Left kidney (tissue), 8 donors: ENCODE measurements at places on chromosomes 3 and 15. TPM values are rescaled to one million over a fixed set of nuclear protein-coding genes. Genes with fewer than 3 reads are reported as not detected.

STRA6 gene
- 41.7 TPM for polyA plus RNA-seq

GRCh38 chr15:48922046-48922445 is 41.7 kb downstream of the SHC4 start:
- no peak for DNase-seq

DNA sequence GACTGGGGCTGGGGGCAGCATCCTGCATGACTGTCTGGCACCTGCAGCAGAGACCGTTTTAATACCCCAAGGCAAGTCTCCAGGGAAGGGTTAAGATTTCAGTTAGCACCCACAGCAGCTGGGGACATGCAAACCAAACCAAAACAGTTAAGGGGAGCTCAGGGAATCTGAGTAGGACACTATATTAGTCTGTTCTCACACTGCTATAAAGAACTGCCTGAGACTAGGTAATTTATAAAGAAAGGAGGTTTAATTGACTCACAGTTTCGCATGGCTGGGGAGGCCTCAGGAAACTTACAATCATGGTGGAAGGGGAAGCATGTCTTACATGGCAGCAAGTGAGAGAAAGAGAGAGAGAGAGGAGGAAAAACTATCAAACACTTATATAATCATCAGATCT is 25.3 kb downstream of the GALNT15 start:
- no peak for DNase-seq

DNA sequence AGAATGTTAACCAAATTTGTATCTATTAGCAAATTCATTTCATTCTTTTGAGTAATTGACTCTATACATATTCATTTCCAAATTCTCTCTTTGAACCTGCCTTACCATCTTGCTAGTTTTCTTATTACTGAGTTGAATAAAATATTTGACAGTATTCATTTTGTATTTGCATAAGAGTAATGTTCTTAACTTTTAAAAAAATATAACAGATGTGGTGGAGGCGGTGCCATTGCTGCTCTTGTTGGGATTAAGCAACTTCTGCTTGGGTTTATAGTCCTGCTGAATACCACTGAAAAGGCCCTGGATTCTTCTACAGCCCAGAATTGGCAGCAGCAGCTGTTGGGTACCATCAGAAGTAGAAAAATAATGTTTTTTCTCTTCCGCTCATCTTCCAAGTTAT is 148.9 kb upstream of the PEX5L start:
- no peak for DNase-seq

- DNase-seq: no peak
These were observed 749.8 kb upstream of the SGO1 start for GRCh38 chr3:20935791-20936190.

GRCh38 chr15:76752549-76752948 is 152.6 kb downstream of the SCAPER start:
- no peak for DNase-seq

GRCh38 chr3:194045919-194046318 is 90.0 kb upstream of the HES1 start:
- no peak for DNase-seq

DNA sequence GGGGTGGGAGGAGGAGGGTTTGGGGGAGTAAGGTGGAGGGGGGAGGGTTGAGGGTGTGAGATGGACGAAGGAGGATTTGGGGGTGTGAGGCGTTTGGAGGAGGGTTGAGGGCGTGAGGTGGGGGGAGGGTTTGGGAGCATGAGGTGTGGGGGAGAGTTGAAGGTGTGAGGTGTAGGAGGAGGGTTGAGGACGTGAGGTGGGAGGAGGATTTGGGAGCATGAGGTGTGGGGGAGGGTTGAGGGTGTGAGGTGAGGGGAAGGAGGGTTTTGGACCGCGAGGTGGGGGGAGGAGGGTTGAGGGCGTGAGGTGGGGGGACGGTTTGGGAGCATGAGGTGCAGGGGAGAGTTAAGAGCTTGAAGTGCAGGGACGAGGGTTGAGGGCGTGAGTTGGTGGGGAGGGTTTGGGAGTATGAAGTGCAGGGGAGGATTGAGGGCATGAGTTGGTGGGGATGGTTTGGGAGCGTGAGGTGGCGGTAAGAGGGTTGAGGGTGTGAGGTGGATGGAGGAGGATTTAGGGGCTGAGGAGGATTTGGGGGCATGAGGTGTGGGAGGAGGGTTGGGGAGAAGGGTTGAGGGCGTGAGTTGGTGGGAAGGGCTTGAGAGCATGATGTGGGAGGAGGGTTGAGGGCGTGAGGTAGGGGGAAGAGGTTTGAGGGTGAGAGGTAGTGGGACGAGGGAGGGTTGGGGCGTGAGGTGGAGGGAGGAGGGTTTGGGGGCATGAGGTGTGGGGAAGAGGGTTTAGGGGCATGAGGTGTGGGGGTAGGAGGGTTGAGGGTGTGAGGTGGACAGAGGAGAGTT is 1.2 kb downstream of the MLF1 start:
- DNase-seq: no peak

- no peak for DNase-seq
These were observed 469.5 kb downstream of the CNTN4 start for GRCh38 chr3:2568156-2568555.

ZNF80 gene
- polyA plus RNA-seq: 0.15 TPM

IMPG2 gene
- polyA plus RNA-seq: 0.76 TPM

DNA sequence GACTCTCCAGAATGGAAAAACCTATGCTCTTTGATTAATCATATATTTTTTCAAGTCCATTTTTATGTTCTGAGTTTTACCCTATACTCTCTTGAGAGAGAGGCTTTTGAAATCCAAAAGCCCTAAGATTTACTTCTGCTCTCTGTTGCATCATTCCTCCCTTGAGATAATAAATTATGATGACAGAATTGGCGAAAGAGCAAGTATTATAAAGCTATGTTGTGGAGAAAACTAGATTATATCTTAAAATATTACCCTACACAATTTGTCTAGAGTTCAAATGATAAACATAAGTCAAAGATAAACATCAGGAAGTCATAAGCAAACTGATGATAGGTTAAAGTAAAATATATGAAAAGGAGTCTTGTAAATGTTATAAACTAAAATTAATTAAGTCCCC is 293.4 kb upstream of the MME start:
- DNase-seq: peak; percentile 30

GASK1A gene
- polyA plus RNA-seq: 6.1 TPM

- DNase-seq: no peak
These were observed 1041.3 kb downstream of the ROBO1 start for GRCh38 chr3:78726545-78726944.

FRMD5 gene
- 1.8 TPM for polyA plus RNA-seq

CKMT1B gene
- polyA plus RNA-seq: 3.4 TPM

GALNT15 gene
- 2.1 TPM for polyA plus RNA-seq

- peak; percentile 39 for DNase-seq
These were observed 26.9 kb downstream of the PIERCE2 start for GRCh38 chr15:55434989-55435825.

SCG3 gene
- polyA plus RNA-seq: 0.12 TPM

GRCh38 chr3:9205345-9206143 is 43.9 kb downstream of the SRGAP3 start:
- DNase-seq: no peak

GRCh38 chr3:46675843-46676567 is 17.5 kb downstream of the ALS2CL start:
- no peak for DNase-seq

DNA sequence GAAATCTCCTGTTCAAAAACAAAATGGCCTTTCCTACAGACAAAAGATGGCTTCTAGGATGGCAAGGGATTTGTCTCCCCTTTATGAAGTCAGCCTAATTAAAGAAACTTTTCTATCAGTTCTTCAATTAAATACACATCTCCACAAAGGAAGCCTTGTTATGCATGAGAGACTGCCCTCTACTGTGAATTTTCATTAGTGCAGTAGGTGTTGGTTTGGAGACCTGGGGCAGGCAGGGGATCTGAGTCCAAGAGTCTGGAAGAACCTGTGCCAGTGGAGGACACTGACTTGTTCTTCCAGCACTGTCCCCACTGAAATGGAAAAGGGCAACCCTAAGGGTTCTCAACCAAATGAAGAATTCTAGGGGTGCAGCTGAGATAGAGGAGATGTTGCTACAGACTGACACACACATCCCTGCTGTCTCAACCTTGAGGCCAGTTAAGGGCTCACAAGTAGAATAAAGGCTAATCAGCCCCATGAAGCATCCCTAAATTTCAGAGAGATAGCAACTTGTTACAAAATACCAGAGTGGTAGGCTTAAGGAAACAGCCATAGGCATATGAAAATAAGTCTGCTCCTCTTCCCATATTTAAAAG is 174.0 kb upstream of the PRICKLE2 start:
- peak; percentile 75 for DNase-seq

DNA sequence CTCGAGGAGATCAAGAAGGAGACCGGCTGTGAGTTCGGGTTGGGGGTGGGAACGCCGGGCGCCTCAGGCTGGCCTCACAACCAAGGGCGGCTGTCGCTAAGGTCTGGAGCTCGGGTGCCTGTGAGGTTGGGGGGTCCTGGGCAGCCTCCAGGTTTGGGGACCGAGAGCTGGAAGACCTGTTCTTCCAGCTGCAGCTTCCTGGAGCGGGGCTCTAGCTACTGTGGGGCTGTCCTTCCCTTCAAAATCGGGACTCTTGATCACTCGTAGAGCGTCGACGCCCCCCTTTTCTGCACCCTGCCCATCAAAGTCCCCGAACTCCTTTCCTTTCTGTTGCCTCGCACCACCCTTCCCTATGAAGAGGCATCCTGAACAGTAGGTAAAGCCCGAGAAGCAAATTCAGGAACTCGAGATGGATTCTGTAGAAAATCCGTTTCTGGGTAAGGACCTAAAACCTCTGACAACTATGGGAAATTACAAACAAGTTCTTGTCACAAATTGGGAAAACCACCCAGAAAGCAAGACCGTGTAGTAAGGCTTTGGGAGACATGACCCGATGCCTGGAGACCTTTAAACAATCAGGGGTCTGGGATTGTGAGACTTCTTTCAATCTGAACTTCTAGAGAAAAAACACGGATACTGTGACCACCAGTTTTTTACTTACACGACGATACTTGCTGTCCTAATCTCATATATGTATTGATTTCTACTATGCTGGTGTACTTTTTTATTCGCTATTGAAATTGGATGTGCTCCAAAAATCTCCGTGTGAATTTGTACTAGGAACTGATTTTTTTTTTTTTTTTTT is 556 bp downstream of the CHP1 start:
- peak; percentile 12 for DNase-seq

- DNase-seq: no peak
These were observed 339.4 kb upstream of the CBLB start for GRCh38 chr3:106208251-106208650.

DNA sequence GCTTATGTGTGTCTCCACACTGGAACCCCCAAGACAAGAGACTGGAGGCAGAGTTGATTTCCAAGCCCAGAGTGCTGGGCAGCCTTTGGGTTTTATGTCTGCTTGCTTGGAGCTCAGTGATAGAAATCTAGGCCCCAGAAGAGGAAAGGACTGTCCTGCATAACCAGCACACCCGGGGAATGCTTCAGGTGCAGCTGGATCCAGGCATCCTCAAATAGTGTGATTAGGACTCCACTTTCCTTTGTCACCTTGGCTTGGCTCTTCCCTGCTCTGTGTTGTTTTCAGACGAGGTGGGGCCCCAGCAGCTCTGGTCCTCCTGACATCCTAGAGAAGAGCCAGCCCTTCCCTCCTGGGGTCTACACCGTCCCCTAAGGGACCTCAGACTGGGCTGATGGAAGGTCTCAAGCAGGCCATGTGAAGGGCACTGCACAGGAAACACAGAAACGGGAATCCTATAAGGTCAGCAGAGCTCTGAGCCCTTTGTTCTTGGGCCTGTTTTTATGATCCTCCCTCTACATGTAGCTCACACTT is 143.7 kb downstream of the TJP1 start:
- DNase-seq: no peak

DAZL gene
- polyA plus RNA-seq: not detected

GRCh38 chr3:112403103-112403502 is 70.1 kb downstream of the CD200 start:
- no peak for DNase-seq

- no peak for DNase-seq
These were observed 21.0 kb upstream of the GABRG3 start for GRCh38 chr15:26950001-26950400.

- DNase-seq: peak; percentile 20
These were observed 932 bp downstream of the ARL8B start for GRCh38 chr3:5122741-5123706.

LMLN gene
- polyA plus RNA-seq: 13.8 TPM

DNA sequence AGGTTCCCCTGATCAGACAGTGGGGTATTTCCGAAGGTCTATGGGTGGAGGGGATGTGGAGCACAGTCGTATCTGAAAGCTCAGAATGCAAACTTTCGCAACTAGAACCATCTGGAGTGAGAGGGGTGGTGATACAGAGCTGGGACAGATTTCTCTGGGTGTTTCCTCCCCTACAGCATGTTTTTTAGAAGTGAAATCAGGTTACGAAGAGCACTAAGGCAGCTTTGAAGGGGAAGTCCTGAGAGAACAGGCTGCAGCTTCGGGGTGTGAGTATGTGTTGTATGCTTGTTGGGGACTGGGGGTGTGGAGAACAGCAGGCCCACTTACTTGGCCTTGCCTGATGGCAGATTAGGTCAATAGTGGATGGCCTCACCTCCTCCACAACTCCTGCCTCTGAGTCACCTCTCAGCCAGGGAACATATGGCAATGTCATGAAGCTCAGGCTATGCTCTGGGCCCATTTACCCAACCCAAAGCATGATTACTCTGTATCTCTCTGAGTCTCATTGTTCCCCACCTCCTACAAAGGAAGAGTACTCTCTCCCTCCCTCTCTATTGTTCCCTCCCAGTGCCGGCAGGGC is 107.2 kb upstream of the RASGRP1 start:
- DNase-seq: no peak

GRCh38 chr3:140023616-140024530 is 88.9 kb downstream of the CLSTN2 start:
- no peak for DNase-seq

DNA sequence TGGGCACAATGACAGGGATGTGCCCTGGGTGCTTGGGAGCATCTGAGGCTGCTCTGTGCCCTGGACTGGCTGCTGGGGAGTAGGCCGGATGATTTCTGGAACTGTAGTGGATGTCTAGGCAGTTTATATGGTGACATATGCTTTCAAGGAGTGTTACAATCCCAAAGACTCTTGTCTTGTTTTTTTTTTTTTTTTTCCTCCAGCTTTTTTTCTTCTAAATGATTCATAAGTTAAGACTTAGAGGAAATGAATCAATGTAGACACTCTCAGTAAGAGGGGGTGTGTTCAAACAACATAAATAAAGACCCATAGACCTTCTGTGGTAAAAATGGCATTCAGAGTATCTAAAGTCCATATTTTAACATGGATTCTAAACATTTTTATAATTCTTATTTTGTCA is 706.1 kb upstream of the GOLIM4 start:
- DNase-seq: no peak

- peak; percentile 69 for DNase-seq
These were observed 16.4 kb downstream of the FAM107A start for GRCh38 chr3:58560771-58561311.

DNAJA4 gene
- 37.6 TPM for polyA plus RNA-seq

GRCh38 chr15:40739854-40740253 is 15.2 kb downstream of the RMDN3 start:
- DNase-seq: no peak

CHCHD4 gene
- polyA plus RNA-seq: 16.7 TPM

SEMA6D gene
- 41.4 TPM for polyA plus RNA-seq

- DNase-seq: no peak
These were observed 43.2 kb downstream of the SCAPER start for GRCh38 chr15:76861815-76862397.

- no peak for DNase-seq
These were observed 106.8 kb upstream of the CDIN1 start for GRCh38 chr15:36472672-36473071.
